ENCODE measurements at places on chromosomes 11 and 22. TPM values are rescaled to one million over a fixed set of nuclear protein-coding genes. Genes with fewer than 3 reads are reported as not detected.

GRCh38 chr11:64347193-64347867 lies 7.3 kb downstream of the CCDC88B start:
- H3K36me3 ChIP-seq = no peaks in the 10 kb centered on the region
- H3K4me3 ChIP-seq = no peak overlapping the region
- peaks cover 2% of the 10 kb centered on the region for H3K4me1 ChIP-seq

- H3K4me3 ChIP-seq = no peak overlapping the region
- DNase-seq = no peak
- no peaks in the 10 kb centered on the region for H3K27me3 ChIP-seq
- no peaks in the 10 kb centered on the region for H3K4me1 ChIP-seq
- no peaks in the 10 kb centered on the region for H3K36me3 ChIP-seq
These were observed 37.4 kb upstream of the ZBED5 start for GRCh38 chr11:10895285-10895684.

Gene SLC35E4
- 3.7 TPM for total RNA-seq

Gene MOGAT2
- not detected for total RNA-seq

DNA sequence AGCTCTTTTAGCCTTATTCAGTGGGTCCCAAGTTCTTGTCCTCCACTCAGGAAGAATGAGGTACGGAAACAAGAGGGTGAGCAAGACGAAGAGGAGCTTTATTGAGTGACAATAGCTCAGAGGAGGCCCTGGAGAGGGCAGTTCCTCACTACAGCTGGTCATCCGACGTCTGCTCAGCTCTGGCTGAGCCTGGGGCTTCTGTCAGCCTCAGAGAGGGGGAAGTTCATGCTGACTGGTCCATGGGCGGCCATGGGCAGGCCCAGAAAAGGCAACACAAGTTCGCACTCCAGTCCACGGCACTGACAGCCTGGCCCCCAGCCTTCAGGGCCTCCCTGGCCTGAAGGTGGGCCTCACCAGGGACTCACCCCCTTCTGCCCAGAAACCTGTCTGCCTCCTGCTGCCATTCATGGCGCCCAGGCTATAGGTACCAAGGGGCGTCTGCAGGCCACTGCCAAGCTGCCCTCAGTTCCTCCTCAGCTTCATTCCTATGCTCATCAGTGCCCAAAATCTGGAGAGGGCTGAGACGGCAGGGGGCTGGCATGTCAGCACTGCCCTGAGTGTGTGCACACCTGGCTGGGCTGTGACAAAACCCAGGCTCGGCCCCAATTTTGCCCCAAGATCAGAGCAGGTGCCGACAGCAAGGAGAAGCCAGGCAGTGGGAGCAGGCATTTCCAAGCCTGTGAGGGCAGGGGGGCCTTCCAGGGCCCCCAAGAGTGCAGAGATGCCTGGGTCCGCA lies 21.7 kb upstream of the KIAA0930 start:
- no peak overlapping the region for H3K4me3 ChIP-seq
- H3K36me3 ChIP-seq = no peaks in the 10 kb centered on the region
- no peaks in the 10 kb centered on the region for H3K27me3 ChIP-seq
- no peak overlapping the region for H3K27ac ChIP-seq
- peaks cover 2% of the 10 kb centered on the region for H3K4me1 ChIP-seq
- no peak for DNase-seq

Gene PLEKHA7
- 21.0 TPM for total RNA-seq

Gene THOC5
- 68.2 TPM for total RNA-seq

Gene SPINDOC
- total RNA-seq = 121 TPM

- H3K27me3 ChIP-seq = no peaks in the 10 kb centered on the region
- no peak overlapping the region for H3K27ac ChIP-seq
- peaks cover 7% of the 10 kb centered on the region for H3K36me3 ChIP-seq
- no peak for DNase-seq
- peaks cover under 1% of the 10 kb centered on the region for H3K4me1 ChIP-seq
- H3K4me3 ChIP-seq = no peak overlapping the region
These were observed 138.9 kb downstream of the MN1 start for GRCh38 chr22:27662359-27663301.

Gene TBX1
- total RNA-seq = 2.5 TPM

Gene SEPTIN3
- 33.3 TPM for total RNA-seq

Gene SYT8
- total RNA-seq = not detected

- H3K4me1 ChIP-seq = no peaks in the 10 kb centered on the region
- no peak overlapping the region for H3K4me3 ChIP-seq
- DNase-seq = no peak
- H3K36me3 ChIP-seq = no peaks in the 10 kb centered on the region
- no peak overlapping the region for H3K27ac ChIP-seq
These were observed 15.9 kb downstream of the OR51B4 start for GRCh38 chr11:5285703-5286340.

Measured in H9 (cell line).